ENCODE measurements at places on chromosomes 16 and 17.

DNA sequence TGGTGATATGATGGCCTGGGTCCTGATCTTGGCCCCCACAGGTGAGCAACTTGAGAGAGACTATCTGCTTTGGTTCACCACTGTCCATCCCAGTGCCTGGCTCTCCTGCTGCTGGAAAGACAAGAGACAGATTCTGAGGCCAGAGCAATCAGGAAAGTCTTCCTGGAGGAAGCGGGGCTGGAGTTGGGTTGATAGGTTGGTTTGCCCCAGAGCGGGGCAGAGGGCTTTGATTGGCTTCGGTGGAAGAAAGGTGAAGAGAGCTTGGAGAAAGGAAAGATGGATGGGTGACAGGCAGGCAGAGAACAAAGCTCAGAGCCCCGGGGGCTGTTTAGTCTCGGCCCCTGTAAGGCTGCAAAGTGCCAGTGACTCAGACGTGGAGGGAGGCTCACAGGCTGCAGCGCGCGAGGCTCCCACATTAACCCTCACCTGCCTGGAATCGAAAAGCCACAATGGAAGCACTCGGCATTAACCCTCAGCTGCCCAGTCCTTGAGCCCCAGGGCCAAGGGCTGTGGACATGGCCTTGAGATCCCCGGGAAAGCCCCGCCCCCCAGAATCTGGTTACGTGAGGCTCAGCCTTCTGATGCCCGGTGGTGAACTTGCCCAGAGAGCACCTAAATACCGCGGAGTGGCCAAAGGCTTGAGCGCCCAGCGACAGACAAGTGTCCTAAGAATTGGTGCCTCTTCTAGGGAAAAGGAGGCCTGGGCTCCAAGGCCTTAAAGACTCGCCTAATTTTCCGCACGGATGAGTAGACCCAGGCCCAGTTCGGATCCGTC, 996 bp upstream of the CPNE2 start:
- DNase-seq = peak; percentile 53

DNA sequence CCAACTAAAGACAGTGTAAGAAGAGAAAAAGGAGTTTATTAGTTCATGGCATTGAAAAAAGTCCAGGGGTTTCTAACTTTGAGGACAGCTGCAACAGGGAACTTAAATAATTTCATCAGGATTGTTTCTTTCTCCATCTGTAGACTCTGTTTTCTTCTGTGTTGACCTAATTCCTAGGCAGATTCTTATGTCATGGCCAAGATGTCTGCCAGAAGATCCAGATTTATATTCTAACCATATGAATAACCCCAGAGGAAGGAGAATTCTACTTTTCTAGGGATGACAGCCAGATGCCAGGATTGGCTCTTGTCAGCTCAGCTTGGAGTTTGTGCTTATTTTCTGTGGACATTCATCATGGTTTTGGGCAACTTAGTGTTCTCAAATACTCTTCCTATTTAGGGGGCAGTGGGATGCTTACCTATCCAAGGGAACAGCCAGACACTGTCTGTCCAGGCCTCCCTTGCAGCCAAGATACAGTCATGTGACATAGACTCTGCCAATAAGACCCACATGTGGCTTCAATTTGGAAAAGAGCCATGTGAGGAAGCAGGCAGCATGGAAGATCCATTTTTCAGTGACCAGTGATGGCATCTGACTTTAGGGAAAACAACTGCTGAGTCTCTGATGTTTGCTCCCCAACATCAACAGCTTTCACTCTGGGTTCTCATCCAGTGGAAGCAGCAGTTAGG, 18.2 kb downstream of the PCTP start:
- DNase-seq = peak; percentile 24

GRCh38 chr16:78552106-78552675, 452.7 kb downstream of the WWOX start:
- DNase-seq = no peak

DNA sequence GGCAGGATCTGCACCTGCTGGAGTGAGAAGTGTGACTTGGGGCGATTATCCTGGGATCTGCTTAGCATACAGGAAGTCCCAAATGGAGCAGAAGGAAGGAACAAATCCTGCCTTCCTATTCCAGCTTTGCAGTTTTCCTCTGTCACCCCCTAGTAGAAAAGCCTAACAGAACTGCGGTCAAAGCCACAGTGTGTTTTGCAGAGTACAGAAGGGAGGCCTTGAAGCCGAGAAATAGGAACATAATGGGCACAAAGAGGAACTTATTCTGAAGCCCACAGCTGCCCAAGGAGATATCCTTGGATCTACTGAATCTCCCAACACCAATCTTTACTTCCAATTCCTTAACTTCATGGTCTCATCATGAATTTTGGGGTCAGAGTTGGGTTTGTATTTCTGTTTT, 8.5 kb downstream of the KRTAP1-5 start:
- DNase-seq = no peak

DNA sequence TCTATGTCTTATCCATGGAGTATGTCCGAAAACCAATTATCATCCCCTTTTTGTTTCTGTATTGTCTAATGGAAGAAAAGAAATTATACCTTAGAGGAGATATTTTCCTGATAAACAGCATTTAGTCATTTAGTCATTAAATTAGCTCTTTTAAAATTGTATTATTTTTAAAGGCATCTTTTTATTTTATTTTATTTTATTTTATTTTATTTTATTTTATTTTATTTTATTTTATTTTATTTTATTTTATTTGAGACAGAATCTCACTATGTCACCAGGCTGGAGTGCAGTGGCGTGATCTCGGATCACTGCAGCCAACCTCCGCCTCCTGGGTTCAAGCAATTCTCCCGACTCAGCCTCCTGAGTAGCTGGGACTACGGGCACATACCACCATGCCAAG, 559.1 kb downstream of the CDH13 start:
- DNase-seq = no peak

GRCh38 chr16:4944333-4945281, 7.7 kb upstream of the PPL start:
- peak; percentile 97 for DNase-seq

- no peak for DNase-seq
These were observed 125.0 kb upstream of the RPL38 start for GRCh38 chr17:74078363-74078941.

DNA sequence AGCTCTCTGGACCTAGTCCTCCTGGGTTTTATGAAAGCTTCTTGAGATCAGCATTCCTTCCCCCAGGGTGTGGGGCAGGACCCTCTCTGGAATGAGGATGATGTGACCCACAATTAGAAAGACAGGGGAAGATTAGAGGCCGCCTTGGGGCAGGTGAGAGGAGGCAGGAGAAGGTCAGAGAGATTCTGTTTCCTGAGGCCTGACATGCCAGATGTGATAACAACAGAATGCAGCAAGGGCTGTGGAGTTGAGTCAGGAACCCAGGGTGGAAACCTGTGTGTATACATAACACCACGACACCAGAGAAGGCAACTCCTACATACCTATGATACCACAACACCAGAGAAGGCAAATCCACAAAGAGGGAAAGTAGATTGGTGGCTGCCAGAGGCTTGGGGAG, 5.4 kb upstream of the SLC5A10 start:
- DNase-seq = peak; percentile 19

DNA sequence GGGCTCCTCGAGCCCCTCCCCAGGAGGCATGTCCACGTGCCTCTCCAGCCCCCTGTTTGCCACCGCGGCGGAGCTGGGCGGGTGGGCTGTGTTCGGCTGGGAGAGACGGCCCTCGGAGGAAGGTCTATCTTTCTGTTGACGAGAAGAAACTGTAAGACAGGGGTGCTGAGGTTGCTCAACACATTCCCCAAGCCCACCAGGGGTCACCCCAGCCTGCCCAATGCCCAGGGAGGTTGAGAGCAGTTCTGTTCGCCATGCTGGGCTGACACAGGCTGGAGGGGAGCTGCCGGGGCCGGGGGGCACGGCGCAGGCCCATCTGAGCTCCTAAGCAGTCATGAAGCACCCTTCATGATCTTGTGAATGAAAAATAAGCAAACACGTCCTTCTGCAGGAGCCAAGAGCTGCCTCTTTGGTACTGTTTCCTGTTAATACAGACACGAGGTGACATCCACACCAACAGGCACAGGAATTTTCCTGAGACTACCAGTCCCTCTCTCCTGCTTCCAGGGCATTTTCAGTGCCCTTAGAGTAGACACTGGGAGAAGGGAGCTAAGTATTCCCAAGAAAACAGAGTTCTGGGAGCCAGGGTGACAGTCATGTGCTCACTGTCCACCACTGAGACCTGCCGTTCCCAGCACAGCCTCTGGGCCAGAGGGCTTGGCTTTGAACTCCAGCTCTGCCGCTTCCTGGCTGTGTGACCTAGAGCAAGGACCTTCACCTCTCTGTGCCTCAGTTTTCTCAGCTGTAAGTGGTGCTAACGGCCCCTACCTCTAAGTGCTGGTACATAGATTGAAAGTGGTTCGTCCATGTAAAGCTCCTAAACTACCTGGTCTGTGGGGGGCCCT, 9.2 kb downstream of the UBALD2 start:
- DNase-seq = no peak

DNA sequence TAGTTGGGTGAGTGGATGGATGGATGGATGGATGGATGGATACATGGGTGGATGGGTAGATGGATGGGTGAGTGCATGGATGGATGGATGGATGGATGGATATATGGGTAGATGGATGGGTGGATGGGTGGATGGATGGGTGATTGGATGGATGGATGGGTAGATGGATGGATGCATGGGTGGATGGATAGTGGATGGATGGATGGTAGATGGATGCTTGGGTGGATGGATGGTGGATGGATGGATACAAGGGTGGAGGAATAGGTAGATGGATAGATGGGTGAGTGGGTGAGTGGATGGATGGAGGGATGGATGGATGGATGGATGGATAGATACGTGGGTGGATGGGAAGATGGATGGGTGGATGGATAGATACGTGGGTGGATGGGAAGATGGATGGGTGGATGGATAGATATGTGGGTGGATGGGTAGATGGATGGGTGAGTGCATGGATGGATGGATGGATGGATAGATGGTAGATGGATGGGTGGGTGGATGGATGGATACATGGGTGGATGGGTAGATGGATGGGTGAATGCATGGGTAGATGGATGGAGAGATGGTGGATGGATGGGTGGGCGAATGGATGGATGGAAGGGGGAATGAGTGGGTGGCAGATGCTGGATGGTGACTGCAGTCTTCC, 19.0 kb downstream of the ZNF469 start:
- no peak for DNase-seq

DNA sequence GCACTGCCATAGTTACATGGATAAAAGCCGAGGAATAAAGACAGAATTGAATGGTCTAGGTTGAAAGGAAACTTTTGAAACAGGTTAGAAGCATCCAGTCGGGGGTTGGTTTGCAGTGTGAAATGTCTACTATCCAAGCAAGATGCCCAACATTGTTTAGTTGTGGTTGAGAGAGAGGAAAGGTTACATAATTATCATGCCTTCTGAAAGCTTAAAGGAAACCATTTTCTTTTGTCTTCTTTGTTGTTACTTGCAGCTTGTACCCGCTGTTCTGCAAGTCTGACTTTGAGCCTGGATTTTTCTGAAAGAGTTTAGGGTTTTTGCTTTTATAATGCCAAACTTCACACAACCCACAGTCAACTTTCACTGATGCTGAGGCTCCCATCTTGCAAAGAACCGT, 167.9 kb downstream of the AXIN2 start:
- DNase-seq = no peak

DNA sequence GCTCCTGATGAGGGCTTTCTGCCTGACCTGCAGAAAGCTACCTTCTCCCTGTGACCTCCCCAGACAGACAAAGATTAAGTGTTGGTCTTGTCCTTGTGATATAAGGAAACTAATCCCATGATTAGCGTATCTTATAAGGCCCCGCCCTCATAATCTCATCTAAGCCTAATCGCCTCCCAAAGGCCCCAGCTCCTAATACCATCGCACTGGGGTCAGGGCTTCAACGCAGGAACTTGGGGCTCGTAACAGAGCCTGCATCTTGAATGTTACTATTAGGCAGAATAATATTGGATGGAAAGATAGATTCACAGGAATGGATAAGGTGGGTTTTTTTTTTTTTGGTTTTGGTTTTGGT, 78.9 kb downstream of the C16orf95 start:
- no peak for DNase-seq

DNA sequence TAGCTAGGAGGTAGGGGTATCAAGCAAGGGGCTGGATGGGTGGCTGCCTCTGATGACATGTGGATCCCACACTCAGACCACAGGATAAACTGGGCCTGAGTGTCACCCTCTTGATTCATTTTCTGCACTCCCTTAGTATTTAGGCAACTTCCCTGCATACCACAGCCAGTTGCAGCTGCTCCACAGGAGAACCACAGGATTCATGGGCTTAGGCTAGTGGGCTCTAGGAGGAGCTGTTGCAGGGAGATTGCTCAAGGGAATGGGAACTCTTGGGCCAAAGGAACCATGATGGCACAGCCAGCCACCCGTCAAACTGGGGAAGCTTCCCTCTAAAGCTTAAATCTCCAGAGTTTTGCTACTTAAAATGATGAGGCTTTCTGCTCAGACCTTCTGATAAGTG, 269.7 kb upstream of the ASIC2 start:
- DNase-seq = no peak

DNA sequence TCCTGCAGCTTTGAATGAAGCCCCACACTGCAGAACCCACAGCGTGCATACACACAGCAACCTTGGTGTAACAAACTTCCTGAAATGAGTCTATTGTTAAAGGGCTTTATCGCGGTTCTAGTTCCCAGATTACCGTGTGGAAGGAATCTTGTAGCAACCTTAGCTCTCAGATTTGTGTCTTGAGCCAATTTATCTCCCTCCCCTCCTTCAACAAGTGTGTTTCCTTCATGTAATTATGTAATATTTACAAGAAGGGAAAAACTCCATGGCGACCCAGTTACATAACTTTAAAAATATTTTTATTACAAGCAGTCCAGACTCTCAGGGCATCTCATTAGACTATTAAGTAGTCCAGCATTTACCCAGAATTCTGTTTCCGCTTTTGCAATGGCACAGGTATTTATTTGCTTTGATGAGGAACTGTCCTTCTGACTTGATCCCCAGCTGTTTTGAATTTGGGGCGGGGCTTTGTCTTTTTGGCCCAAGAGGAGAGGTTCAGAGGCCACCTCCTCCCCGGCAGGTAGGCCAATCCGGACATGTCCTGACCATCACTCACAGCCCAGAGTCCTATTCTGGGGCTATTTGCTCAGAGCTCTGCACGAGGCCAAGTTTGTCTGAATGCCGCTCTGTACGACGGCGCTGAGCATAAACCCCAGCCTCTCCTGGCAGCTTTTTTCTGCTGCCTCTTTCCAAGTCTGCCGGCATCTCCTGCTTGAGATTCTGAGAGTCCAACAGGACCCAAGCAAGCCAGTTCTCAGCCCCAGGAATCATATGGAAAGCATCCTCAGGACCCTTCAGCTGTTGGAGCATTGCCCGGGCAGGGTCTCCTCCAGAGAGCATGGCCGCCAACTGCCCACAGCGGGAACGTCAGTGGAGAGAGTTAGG, 35.6 kb downstream of the CLEC16A start:
- no peak for DNase-seq
